ENCODE measurements at places on chromosomes 5 and 9.

- DNase-seq = no peak
Measured at GRCh38 chr5:134840811-134841210, 5.0 kb upstream of the C5orf24 start.

DNA sequence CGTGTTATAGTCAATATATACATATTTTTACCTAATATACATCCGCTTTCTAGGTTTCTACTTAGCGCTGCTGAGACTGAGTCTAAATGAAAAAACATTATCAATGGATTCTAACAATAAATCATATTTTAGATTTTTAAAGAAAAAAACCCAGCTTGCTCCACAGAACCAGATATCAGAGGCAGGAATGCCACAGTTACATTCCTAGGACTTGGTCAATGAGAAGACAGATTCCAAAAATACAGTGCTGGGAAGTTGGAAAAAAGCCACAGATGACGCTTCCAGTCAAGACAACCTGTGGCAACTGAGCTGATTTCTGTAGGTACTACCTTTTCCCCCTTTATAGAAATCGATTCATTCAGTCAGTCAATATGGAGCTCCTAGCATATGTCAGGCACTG, 577 bp upstream of the CCDC112 start:
- no peak for DNase-seq

DNA sequence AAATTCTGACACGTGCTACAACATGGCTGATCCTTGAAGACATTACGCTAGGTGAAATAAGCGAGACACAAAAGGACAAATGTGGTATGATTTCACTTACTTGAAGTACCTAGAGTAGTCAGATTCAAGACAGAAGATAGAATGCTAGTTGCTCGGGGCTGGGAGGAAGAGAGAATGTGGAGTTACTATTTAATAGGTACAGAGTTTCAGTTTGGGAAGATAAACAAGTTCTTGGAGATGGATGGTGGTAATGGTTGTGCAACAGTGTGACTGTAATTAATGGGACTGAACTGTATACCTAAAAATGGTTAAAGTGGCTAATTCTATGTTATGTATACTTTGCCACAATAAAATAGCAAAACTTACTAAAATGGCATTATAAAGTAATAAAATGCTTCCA, 34.4 kb downstream of the PAM start:
- no peak for DNase-seq

GRCh38 chr9:107872457-107873192, 383.1 kb upstream of the KLF4 start:
- no peak for DNase-seq

- DNase-seq = no peak
Measured at GRCh38 chr5:88944751-88945531, 62.0 kb upstream of the MEF2C start.

- DNase-seq = no peak
Measured at GRCh38 chr9:37337301-37337890, 85.1 kb upstream of the GRHPR start.

- DNase-seq = no peak
Measured at GRCh38 chr9:112310826-112311225, 22.6 kb downstream of the PTBP3 start.

DNA sequence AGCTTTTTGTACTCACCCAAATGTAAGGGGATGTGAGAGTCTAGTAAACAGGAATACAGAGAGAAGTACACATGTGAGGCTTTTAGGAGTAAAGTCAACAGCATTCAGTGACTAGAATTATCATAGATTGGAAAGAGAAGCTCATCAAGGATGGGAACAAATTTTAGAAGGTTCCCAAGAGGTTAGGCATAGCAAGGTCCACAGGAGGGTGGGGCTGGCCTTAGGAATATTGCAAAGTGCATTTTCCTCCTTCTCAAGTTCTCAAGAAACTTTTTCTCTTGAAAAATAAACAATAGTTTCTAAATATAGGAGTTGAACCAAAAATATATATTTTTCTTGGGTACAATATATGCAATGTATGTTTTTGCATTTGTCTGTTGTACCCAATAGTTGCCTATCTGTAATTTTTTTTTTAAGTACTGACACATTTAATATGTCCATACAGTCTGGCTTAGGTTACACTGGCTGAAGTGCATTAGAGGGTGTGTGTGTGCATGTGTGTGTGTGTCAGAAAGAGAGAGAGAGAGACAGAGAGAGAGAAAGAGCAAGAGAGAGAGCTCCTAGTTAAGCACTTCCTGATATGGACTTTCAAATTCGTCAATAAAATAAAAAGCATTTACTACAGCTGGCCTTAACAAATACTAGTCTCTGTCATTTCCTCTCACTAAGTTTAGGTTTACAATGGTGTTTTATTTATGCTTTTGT, 62.2 kb downstream of the SNX18 start:
- no peak for DNase-seq

- DNase-seq = no peak
Measured at GRCh38 chr5:59037941-59038797, 455.3 kb downstream of the RAB3C start.

DNA sequence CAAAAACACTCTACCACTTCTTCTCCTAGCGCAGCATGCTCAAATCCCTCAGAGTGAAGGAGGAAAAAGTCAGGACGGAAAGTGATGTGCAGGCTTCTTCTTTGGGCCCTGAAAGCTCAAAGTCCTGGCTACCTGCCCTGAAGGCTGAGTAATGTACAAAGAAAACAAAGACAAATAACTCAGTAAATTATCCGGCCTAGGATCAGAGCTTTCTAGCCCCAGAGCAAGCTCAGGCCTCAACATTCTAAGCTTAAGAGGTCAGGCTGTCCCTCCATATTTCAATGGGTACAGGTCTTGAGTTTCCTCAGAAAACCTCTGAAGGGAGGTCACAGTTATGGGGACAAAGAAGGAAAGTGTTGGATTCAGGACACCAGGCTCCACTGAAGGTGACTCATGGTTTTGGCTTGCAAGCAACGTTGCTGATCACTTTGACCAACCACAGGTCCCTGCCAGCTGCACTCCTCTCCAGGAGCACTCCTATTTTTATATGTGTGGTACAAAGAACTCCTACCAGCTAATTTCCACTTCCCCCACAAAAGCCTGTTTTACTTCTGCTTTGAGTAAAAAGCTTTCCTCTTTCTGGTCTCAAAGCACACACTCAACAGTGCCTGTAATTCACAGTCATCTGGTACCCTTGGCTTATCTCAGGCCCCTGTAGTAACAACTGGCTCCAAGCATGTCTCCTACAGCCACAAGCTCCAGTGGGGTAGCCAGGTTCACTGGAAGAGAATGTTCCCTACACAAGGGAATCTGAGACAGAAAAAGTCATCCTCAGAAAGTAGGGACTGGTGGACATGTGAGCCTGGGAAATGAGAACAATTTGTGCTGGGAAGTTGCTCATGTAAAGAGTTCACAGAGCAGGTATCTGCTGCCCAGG, 115.7 kb downstream of the UGCG start:
- no peak for DNase-seq

GRCh38 chr5:112548246-112548881, 129.3 kb upstream of the EPB41L4A start:
- no peak for DNase-seq

Data from stimulated activated CD8-positive, alpha-beta memory T cell treated with anti-CD3 and anti-CD28 coated beads, Interleukin-4, amount 100 ng/mL, for 4 hours (primary cell).